Effector memory CD4-positive, alpha-beta T cell (primary cell): ENCODE measurements at places on chromosomes 7 and 10.

DNA sequence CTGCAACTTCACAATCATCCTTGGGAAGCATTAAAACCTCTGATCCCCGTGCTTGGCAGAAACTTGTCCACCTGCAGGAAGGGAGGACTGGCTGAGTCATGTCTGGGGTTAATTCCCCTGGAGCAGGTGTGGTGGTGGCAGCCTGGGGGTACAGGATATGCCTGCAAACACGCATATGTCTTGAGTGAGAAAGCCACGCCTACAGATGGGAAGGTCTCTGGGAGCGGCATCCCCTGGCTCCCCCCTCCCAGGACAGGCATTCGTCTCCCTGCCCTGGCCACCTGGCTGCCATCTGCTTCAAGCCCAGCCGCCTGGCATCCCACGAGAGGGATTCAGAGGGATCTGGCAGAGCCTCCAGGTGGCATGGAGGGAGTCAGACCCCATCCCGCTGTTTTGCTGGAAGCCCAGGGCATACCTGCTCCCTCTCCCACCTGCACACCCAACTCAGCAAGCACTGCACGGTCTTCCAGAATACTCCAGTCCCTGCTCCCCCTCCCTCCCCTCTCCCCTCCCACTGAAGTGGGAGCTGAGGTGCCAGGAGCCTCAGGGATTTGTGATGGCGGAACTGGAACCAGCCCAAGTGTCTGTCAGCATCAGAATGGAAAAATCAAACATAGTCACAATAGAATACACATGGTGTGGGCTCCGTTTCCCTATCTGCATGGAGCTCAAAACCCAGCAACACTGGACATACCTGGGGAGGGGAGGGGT, 61.0 kb downstream of the CAMK2B start:
- no peak for DNase-seq

GRCh38 chr7:143936087-143937009, 1.3 kb downstream of the OR2F2 start:
- no peak for DNase-seq

DNA sequence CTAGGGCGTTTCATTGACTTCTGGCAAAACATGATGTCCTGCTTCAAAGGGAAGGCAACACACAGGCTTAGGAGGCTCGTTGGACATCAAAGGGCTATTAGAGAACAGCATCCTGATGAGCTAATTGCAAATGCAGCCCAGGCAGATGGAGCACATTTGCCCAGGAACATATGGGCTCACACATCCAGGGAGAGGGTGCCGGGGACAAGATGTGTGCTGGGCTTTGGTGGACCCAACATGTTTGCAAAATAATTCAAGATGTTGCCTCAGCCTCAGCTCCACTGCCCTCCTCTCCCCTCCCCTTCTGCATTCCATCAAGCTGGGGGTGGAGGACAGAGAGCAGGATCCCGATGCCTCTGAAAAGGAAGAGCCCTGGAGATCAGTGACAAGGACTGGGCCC, 217.1 kb upstream of the ZMIZ1 start:
- no peak for DNase-seq

- DNase-seq, result no peak
Observed at GRCh38 chr10:131743190-131744151, 157.3 kb upstream of the PPP2R2D start.

- DNase-seq, result no peak
Observed at GRCh38 chr7:36661135-36661840, 63.0 kb downstream of the AOAH start.

DNA sequence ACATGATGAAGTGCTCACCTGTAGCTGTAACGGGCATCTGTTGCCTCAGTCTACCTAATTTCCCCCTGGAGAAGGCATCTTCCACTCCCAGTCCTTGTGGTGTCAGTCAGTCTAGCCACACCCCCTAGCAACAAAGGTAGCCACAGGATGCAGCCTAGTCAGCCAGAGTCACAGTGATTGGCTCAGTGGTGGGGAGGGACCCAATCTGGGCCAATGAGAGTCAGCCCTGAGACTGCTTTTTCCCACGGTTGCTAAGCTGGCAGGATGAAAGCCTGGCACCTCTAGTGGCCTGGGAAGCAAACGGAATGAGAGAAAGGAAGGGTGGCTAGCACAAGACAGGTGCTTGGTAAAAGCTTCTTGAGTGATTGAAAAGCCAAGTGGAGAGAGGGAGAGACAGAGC, 118.6 kb downstream of the SH3PXD2A start:
- DNase-seq, result no peak

- no peak for DNase-seq
Observed at GRCh38 chr7:19969859-19970493, 196.6 kb upstream of the TMEM196 start.

GRCh38 chr7:126026421-126027088, 1096.9 kb upstream of the POT1 start:
- DNase-seq, result no peak

DNA sequence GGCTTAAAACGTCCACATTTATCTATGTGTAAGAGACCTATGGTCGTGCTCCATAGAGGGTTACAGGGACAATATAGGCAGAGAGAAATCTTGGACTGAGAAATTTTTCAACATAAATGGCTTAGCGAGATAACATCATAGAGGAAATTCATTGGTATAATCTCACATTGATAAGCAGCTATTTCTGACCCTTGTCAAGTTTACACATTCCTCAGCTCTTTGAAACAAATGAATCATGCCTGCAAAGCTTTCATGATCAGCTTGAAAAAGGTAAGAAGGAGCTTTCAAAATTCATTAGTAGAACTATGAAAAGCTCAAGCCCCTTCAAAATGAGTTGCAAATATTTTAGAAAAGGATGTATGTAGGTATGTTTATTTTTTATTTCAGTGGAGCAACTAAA, 478.8 kb downstream of the NEBL start:
- no peak for DNase-seq

- no peak for DNase-seq
Observed at GRCh38 chr10:88026031-88026430, 162.6 kb downstream of the PTEN start.

- DNase-seq, result no peak
Observed at GRCh38 chr7:23894892-23895569, 185.0 kb downstream of the STK31 start.

DNA sequence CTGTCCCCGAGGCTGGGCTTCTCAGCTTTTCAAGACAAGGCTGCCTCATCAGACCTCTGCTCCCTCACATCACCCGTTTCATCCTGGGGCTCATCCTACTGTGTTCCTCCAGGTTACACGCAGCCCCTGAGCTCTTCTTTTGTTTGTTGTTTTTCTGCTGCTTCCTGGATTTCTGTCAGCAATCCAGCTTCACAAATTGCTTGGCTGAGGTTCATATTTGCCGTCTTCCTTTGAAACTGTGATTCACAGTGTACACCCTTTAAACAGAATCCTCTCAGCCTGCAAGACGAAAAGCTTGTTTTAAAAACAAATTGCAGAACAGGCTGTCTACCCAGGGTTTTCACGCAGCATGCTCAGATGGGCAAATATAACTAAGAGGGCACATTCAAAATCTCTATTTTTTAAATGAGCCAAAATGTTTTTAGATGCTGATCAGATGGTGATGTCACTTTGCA, 39.1 kb upstream of the PARD3 start:
- no peak for DNase-seq
